ENCODE measurements at places on chromosomes 12 and 14. TPM values are rescaled to one million over a fixed set of nuclear protein-coding genes. Genes with fewer than 3 reads are reported as not detected.
A peak's percentile ranks its signal among the peaks of the same experiment; 100 is the strongest.

Gene MYF5
- not detected for total RNA-seq

Gene TMEM132C
- total RNA-seq: 0.28 TPM

GRCh38 chr12:122527478-122527944 is 462 bp downstream of the KNTC1 start:
- no peaks in the 10 kb centered on the region for H3K36me3 ChIP-seq
- no peaks in the 10 kb centered on the region for H3K4me1 ChIP-seq
- H3K4me3 ChIP-seq: peak overlapping the region; percentile 100
- peak; percentile 25 for DNase-seq
- H3K27ac ChIP-seq: no peak overlapping the region

GRCh38 chr12:94171595-94171930 is 23.2 kb downstream of the PLXNC1 start:
- no peaks in the 10 kb centered on the region for H3K4me1 ChIP-seq
- no peaks in the 10 kb centered on the region for H3K36me3 ChIP-seq
- H3K27me3 ChIP-seq: no peaks in the 10 kb centered on the region
- no peak overlapping the region for H3K4me3 ChIP-seq
- no peak overlapping the region for H3K27ac ChIP-seq

DNA sequence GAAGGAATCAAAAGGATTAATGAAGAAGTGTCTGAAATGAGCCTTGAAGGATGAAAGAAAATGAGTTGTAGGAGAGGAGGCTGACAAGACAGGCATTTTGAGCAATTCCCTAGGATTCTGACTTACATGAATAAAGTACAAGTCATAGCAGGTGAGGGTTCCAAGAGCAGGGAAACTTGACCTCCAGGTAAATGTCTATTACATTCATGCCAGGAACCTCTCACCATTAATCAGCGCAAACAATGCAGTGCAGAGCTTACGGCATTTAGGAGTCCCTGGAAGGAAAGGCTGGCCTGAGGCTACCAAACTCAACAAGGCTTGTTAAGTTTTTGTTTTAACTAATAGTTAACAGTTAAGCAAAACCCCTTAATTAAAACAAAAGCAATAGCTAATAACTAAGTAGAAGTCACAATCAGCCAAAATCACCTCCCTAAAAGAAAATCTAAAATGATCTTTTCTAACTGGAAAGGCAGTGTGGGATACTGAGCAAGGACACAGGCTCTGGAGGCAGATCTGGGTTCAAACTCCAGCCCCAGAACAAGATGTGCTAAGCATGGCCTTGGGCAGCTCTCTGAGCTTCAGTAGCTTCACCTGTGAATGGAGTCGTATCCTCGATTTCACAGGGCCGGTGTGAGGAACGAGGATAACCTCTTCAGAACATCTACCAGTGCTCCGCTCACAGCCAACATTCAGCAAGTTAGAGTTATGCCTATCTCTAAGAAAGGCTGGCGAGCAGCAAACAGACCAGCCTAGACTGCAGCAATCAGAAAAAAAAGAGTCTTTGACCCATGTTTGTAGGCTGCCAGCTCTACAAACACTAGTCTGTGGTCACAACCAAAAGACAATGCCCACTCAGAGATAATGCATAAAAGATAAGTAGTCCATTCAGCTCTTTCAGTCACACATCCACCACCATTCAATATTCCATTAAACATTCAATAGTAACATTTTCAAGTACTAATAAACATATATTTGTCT is 16.9 kb downstream of the PPTC7 start:
- peak overlapping the region; percentile 6 for H3K27ac ChIP-seq
- H3K4me3 ChIP-seq: no peak overlapping the region
- H3K4me1 ChIP-seq: peaks cover 19% of the 10 kb centered on the region
- DNase-seq: peak; percentile 37
- H3K27me3 ChIP-seq: no peaks in the 10 kb centered on the region
- no peaks in the 10 kb centered on the region for H3K36me3 ChIP-seq

- no peaks in the 10 kb centered on the region for H3K4me1 ChIP-seq
- no peaks in the 10 kb centered on the region for H3K36me3 ChIP-seq
- no peak for DNase-seq
- no peak overlapping the region for H3K4me3 ChIP-seq
- H3K27me3 ChIP-seq: no peaks in the 10 kb centered on the region
Observed at GRCh38 chr12:46908936-46909635, 83.3 kb upstream of the SLC38A4 start.

Gene NFE2
- total RNA-seq: 1.6 TPM

DNA sequence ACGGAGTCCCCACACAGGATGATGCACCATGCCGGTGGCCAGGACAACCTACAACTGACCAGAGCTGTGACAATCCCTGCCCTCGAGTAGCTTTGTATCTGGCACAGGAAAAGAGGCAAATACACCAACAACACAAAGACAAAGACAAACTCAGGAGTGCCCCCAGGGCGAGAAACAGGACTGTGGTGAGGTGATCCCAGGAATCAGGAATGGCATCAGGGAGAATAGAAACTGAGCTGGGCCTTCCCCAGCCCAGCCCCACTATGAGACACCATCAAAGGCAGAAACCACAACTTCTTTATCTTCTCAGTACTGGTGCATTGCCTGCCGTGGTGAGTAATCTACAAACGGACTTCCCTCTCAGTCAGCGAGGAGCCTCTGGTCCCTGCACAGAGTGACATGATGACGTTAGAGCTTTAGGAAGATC is 157.7 kb downstream of the TTC7B start:
- H3K36me3 ChIP-seq: peaks cover 4% of the 10 kb centered on the region
- H3K4me1 ChIP-seq: no peaks in the 10 kb centered on the region
- H3K27me3 ChIP-seq: no peaks in the 10 kb centered on the region
- DNase-seq: no peak

Gene ACVRL1
- total RNA-seq: 88.4 TPM

DNA sequence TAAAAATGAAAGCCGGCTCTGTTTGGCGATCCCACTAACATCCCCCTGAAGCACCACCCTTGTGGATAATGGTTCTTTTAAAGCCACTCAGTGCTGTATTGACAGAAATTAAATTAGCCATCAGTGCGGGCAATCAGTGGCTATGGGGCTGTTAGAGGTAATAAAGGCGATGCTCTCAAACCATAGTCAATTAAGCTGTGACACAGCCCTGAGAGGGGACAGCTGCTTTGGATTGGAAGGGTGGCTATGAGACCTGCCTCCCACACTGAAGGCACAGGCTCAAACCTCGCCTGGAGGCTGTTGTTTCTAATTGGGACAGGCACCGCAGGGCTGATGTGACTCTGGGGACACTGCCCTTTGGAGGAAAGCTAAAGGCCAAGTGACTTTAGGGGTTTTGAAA is 562.2 kb downstream of the VRK1 start:
- H3K4me1 ChIP-seq: no peaks in the 10 kb centered on the region
- H3K27me3 ChIP-seq: no peaks in the 10 kb centered on the region
- no peak overlapping the region for H3K4me3 ChIP-seq
- peak; percentile 37 for DNase-seq

DNA sequence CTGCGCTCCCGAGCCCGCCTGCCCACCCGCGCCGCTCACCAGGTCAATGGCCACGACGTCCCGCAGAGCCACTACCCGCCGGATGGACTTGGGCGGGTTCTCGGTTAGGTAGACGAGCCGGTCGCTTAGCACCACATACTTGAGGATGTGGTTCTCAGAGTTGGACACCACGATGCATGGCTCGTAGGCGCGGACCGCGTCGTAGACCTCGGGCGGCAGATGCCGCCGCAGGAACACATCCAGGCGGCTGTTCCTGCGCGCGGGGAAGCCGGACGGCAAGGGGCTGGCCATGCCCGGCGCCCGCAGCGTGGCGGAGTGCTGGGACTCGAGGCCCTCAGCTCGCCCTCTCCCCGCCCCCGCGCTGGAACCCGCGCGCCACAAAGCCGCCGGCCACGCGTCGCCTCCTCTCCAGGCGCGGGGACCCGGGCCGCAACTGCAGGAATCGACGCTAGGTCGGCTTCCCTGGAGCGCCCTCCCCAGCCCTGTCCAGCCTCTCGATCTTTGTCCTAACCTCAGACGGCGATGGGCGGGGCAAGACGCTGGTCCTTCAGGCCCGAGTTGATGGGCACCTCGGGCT is at the start of gene C12orf56:
Gene C12orf56 (minus strand): TSS at position 484 of the 577 bp plus-strand sequence. CDS start 193 bp downstream, at position 291.
- H3K4me1 ChIP-seq: peaks cover 2% of the 10 kb centered on the region
- DNase-seq: peak; percentile 68
- H3K27ac ChIP-seq: no peak within 1 kb of the TSS

DNA sequence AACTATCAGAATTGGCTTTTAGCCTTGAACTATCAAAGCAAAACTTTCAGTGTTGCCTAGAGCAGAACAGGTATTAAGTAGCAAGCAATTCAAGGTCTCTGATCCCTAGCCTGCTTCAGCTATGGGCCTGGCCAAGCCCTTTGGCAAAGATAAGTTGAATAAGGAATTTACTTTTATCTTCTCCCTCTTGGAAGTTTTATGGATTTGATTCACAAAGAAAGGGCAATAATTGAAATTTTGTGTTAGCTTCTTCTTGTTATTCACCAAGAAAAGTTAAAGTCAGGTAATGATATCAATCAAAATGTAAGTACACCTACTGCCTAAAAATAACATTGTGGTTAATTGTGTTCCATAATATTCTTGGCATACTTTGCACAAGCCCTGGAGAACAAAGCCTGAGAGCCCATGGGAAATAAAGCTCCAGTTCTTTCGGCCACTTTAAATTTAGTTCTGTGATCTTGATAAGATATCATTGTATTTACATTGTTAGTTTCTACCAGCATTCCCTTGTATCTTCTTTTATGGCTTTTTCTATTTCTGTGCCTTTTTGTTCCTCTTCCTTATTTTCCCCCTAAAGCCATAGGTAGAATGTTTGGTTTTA is 158.0 kb downstream of the RAD51B start:
- no peaks in the 10 kb centered on the region for H3K27me3 ChIP-seq
- H3K4me3 ChIP-seq: no peak overlapping the region
- no peak for DNase-seq
- no peaks in the 10 kb centered on the region for H3K4me1 ChIP-seq
- no peak overlapping the region for H3K27ac ChIP-seq
- H3K36me3 ChIP-seq: no peaks in the 10 kb centered on the region

Measured in kidney (tissue), 22 donors.